ENCODE measurements at places on chromosomes 1 and 21. TPM values are rescaled to one million over a fixed set of nuclear protein-coding genes. Genes with fewer than 3 reads are reported as not detected.

Gene PTPRC
- polyA plus RNA-seq: 2.6 TPM

Gene VANGL1
- polyA plus RNA-seq: 4.4 TPM

Gene ENAH
- polyA plus RNA-seq: 41.5 TPM

- H3K4me1 ChIP-seq: no peaks in the 10 kb centered on the region
- DNase-seq: no peak
- no peak overlapping the region for H3K27ac ChIP-seq
- no peaks in the 10 kb centered on the region for H3K27me3 ChIP-seq
Observed at GRCh38 chr1:69791311-69791710, 223.6 kb downstream of the LRRC7 start.

- H3K27me3 ChIP-seq: no peaks in the 10 kb centered on the region
- H3K4me3 ChIP-seq: no peak overlapping the region
- H3K4me1 ChIP-seq: no peaks in the 10 kb centered on the region
- no peaks in the 10 kb centered on the region for H3K36me3 ChIP-seq
- DNase-seq: no peak
Observed at GRCh38 chr1:51843948-51844347, 34.6 kb downstream of the NRDC start.

- H3K36me3 ChIP-seq: no peaks in the 10 kb centered on the region
- H3K27ac ChIP-seq: no peak overlapping the region
- peaks cover 12% of the 10 kb centered on the region for H3K4me1 ChIP-seq
- DNase-seq: no peak
Observed at GRCh38 chr1:3657578-3658230, 5.4 kb downstream of the TP73 start.

- no peak overlapping the region for H3K4me3 ChIP-seq
- DNase-seq: no peak
- no peak overlapping the region for H3K27ac ChIP-seq
- H3K27me3 ChIP-seq: no peaks in the 10 kb centered on the region
- no peaks in the 10 kb centered on the region for H3K36me3 ChIP-seq
Observed at GRCh38 chr1:30198795-30199403, 524.5 kb downstream of the MATN1 start.

DNA sequence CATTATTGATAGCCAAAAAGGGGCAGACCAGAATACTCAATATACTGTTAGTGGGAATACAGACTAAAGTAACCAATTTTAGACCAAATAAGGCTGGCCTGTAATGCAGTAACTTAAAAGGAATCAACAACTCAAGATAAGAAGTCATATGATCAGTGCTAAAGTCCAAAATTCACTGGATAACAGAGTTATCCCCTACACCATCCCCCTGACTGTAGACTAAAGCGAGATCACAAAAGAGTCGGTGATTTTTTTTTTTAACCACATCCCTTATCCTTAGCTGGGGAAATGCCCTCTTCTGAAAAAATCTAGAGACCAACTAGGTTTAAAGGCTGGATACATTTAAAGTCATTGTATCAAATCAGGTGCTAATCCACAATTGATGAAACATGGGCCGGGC, 7.7 kb downstream of the UBR4 start:
- no peak overlapping the region for H3K27ac ChIP-seq
- H3K4me1 ChIP-seq: peaks cover 93% of the 10 kb centered on the region
- H3K27me3 ChIP-seq: no peaks in the 10 kb centered on the region
- DNase-seq: no peak
- H3K4me3 ChIP-seq: no peak overlapping the region
